ENCODE measurements at places on chromosomes 2 and 18.

GRCh38 chr2:11669454-11670291 lies at the start of gene NTSR2:
Gene NTSR2, minus strand, starts transcription at chr2:11670195. Its CDS starts 66 bp downstream, at chr2:11670129.
- DNase-seq = no peak

GRCh38 chr2:136384531-136385303 lies 266.8 kb upstream of the CXCR4 start:
- DNase-seq = peak; percentile 56

DNA sequence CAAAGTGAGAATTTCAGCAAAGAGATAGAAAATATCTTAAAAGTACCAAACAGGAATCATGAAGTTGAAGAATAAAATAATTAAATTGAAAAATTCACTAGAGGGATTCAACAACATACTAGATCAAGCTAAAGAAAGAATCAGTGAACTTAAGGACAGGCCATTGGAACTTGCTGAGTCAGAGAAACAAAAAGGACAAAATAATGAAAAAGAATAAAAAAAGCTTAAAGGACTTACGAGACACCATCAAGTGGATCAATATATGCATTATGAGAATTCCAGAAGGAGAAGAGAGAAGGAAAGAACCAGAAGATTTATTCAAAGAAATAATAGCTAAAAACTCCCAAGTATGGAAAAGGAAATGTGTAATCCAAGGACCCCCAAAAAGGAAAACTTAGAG lies 158.4 kb downstream of the SLC4A10 start:
- DNase-seq = no peak

GRCh38 chr18:24605444-24605843 lies 145.0 kb downstream of the HRH4 start:
- DNase-seq = no peak

- no peak for DNase-seq
These were observed 117.6 kb upstream of the EML6 start for GRCh38 chr2:54605836-54606235.

GRCh38 chr2:128639693-128640092 lies 321.0 kb upstream of the HS6ST1 start:
- no peak for DNase-seq

DNA sequence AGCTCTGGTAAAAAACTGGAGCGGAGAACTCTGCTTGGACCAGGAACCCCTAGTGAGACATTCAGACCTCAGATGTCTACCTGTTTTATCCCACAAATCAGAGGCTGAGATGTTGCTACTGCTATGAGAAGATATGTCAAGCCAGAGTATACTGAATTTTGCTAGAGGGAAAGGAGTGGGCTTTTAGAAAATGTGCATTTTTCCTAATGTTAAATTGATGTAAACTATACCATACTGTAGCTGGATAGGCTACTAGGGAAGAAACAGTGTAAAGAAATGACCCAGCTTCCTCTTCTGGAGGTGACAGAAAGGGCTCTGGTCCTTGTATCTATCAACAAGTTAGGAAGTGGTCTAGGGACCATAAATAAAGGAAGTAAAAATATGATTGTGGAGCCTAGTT lies 65.0 kb downstream of the SLC39A10 start:
- no peak for DNase-seq

DNA sequence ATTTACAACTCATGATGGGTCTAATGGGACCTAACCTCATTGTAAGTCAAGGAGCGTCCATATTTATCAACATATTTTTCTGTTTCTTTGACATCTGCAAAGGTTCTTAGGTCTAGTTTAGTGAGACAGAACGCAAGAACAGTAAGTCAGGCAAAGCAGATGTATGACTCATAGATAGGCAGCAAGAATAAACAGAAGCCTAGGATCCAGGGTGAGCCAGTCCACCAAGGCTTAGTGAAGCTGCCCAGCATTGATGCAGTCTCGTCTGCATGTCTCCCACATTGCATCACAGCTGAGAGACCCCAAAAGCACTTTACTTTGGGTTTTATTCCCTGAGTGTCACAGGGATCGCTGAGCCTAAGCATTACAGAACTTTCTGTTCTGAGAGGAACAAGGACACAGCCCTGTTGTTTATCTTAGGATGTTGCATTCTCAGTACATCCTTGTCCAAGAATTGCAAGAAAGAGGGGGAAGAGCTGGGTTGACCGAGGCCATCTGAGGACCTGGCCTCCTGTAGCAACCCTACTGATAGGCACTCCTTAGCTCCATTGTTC lies 29.6 kb upstream of the TMEM177 start:
- no peak for DNase-seq

- DNase-seq = no peak
These were observed 12.4 kb downstream of the ALPK2 start for GRCh38 chr18:58616446-58616845.

DNA sequence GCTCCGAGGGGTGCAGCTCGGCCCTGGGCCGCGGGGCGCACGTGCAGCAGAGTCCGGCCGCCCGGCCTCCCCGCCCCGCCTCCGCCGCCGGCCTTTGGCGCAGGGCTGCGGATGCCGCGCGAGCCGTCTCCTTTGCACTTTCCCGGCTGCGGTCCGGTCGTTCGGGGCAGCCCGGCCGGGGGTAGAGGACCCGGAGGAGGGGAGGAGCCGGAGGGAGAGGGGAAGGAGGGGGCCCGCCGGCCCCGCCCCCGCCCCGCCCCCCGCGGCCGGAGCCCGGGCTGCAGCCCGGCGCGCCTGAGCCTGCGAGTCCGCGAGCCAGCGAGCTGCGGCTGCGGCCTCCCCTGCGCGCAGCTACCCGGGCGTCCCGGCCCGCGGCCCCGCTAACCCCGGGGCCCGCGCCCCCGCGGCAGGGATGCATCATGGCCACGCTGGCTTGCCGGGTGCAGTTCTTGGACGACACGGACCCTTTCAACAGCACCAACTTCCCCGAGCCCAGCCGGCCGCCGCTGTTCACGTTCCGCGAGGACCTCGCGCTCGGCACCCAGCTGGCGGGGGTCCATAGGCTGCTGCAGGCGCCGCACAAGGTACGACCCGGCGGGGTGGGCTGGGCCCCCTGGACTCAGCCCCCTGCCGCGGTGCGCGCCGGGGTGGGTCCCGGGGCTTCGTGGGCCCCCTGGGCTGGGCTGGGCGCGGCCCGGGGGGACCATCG lies at the start of gene FHOD3:
TSS of gene FHOD3 (plus strand) at position 297 of the 709 bp plus-strand sequence. CDS start at position 420, 123 bp downstream.
- peak; percentile 73 for DNase-seq

- DNase-seq = no peak
These were observed 119.5 kb downstream of the LIPG start for GRCh38 chr18:49681387-49681786.

GRCh38 chr18:11752116-11752911 lies 63.2 kb downstream of the GNAL start:
- no peak for DNase-seq

DNA sequence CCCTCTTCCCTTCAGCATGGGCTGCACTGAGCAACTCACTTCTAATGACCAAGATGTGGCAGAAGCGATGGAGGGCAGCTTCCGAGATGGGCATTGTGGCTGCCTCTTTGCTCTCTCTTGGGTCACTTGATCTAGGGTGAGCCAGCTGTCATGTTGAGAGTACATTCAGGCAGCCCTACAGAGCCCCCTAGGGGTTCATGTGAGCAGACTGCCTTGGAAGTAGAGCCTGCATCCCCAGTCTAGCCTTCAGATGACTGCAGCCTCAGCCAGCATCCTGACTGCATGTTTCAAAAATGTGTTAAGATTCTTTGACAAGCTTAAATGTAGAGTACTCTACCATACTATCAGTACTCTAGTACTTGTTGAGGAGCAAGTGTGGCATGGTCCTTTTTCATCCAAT lies 143.9 kb downstream of the NCK2 start:
- DNase-seq = no peak

- no peak for DNase-seq
These were observed 46.7 kb upstream of the GPR17 start for GRCh38 chr2:127599211-127599610.

- DNase-seq = no peak
These were observed 702.2 kb upstream of the NRXN1 start for GRCh38 chr2:51734115-51734514.

DNA sequence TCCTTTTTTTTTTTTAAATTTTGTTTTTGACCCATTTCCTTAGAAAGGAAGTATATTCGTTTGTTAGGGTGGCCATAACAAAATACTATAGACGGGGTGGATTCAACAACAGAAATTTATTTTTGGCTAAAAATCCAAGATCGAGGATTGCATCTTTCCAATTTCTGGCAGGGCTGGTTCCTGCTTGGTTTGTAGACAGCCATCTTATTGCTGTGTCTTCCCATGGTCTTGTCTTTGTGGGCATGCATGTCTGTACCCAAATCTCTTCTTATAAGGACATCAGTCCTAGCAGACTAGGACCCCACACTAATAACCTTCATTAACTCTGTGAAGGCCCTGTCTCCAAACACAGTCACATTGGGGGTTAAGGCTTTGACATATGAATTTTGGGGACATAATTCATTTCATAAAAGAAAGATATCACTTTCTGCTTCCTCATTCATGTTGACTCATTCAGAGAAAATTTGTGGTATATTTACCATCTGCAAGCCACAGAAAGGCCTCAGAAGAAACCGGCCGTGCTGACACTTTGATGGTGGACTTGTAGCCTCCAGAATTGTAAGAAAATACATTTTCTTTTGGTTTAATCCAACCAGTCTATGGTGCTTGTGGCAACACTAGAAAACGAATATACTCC lies 262.1 kb downstream of the LPIN1 start:
- no peak for DNase-seq

GRCh38 chr2:24513281-24514071 lies 22.4 kb downstream of the NCOA1 start:
- no peak for DNase-seq

GRCh38 chr18:9947248-9947647 lies 33.4 kb downstream of the VAPA start:
- no peak for DNase-seq

DNA sequence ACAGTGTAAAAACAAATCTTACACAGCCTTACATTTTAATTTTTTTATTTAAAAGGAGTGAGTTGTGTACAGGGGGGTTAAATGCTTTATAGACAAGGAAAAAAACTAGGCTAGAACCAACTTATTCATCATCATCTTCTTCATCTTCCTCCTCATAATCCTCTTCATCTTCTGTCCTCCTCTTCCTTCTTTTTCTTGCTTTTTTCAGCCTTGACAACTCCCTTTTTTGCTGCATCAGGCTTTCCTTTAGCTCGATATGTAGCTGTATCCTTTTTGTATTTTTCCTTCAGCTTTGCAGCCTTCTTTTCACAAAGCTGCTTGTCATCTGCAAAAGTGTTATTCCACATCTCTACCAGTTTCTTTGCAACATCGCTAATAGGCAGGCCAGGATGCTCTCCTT lies 113.6 kb upstream of the SP5 start:
- DNase-seq = no peak

GRCh38 chr2:7752291-7752690 lies 835.1 kb downstream of the RNF144A start:
- no peak for DNase-seq

GRCh38 chr18:26550998-26551694 lies 2.8 kb upstream of the KCTD1 start:
- DNase-seq = no peak

- no peak for DNase-seq
These were observed 21.0 kb upstream of the ATP9B start for GRCh38 chr18:79048245-79048632.

DNA sequence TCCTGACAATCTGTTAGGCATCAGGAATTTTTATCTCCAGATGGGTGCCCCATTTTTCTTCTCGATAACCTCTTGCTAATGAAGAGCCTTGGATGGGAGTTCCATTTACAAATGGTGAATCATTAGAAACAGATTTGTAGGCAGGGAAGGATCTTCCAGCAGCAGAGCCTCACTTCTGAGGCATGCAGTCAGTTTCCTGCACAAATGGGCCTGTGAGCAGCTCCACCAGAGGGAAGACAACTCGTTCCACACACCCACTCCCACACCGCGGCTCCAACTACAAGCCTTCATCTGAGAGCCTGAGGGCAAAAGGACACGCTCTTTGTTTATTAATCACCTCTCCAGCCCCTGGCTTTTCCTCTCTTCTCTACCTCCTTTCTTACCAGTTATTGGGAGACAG lies 108.5 kb downstream of the CTAGE1 start:
- no peak for DNase-seq

- DNase-seq = no peak
These were observed 863.9 kb downstream of the SUCLG1 start for GRCh38 chr2:83595121-83595690.

GRCh38 chr2:57450170-57450569 lies 596.4 kb upstream of the VRK2 start:
- DNase-seq = no peak

- no peak for DNase-seq
These were observed 11.4 kb upstream of the MAPRE2 start for GRCh38 chr18:35029770-35030169.

DNA sequence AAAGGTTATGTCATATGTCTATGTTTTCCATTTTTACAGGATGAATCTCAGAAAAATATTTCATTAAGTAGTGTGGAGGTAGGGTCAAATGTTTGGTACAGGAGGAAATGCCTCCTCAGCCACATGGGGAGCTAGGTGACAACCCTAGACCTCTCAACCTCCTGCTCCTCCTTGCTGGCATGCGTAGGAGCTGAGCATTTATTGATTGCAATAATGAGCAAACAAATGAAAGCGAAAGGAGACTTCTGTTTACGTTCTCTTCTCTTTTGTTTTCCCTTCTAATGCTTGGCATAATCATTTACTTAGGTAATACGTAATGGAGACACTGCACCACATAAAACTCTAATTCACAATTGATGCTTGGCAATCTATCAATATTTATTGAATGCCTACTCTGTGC lies 95.1 kb upstream of the CCBE1 start:
- no peak for DNase-seq

- no peak for DNase-seq
These were observed 244.3 kb downstream of the CNTNAP5 start for GRCh38 chr2:124269348-124269747.

- no peak for DNase-seq
These were observed 316.9 kb upstream of the THSD7B start for GRCh38 chr2:136448432-136448831.

DNA sequence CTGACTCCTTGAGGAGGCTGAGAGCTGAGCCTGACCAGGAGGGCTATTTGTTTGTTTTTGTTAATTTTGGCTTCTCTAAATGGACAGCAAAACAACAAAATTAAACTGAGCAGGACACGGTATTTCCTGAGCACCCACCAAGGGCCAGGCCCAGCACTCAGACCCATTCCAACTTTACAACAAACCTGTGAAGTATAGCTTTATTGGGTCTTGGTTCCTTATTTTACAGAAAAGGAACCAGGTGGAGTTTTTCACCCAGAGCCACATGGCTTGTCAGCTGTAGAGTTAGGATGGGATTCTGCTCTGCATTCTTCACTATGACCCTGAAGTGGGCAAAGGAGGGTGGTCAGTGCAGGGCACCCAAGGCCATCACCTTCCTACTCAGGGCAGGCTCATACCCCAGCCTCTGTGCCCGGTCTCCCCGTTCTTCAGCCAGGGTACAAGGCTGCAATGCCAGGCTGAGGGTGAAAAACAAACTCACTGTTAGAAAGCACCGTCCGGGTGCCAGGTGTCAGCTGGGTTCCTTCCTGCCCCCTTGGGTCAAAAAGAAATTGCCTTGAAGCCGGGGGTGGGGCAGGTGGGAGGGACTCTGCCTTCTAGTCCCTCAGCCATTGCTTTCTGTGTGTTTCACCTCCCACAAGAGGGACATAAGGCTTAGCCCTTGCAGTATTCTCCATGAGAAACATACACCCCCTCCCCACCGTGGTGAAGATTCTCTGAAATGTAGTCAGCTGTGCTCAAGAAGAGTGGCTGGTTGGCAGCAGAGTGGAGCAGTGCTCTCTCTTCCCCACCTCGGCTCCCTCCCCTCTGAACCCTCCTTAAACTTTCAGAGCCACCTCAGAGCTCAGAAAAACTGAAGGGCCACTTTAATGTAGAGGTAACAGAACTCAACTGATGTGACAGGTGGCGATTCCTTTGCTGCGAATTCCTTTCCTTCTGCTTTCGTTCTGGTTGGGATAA lies 2.2 kb downstream of the PSD4 start:
- no peak for DNase-seq

- DNase-seq = no peak
These were observed 301.0 kb downstream of the GALR1 start for GRCh38 chr18:77550625-77551024.

- no peak for DNase-seq
These were observed 484.2 kb downstream of the DLGAP1 start for GRCh38 chr18:3970929-3971328.
